Bone marrow (tissue), 2 donors: ENCODE measurements at places on chromosomes 7 and 10.

DNA sequence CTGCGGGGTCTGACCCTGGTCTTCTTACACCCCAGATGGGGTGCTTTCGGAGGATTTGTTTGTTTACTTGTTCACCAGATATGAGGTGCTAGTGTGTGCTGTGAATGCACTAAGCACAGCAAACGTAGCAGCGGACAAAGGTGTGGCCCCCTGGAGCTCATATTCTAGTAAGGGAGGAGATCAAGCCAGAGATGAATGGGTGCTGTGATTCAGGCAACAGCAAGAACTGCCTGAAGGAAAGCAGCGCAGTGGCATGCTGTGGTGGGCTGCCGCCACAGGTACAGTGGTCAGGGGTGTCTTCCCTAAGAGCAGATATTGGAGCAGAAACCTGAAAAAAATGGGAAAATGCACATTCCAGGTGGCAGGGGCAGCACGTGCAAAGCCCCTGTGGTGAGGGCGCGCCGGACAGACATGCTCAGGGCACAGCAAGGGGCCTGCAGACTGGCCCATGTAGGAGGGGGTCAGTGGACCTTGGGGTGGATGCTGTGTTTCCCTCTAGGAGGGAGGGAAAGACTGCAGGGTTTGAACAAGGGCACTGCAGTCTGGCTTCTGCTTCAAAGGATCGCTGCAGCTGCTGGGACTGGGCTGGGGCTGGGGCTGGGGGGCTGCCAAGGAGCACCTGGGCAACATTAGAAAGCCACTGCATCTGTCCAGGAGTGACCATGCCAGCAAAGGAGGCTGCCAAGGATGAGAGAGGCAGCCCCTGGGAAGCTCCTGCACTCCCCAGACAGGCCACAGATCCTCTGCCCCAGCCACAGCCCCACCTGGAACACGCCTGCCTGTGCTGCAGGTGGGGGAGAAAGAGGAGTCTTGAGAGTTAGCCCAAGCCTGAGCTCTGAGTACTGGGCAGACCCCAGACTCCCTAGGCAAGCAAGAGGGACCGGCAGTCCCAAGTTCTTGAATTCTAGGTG is 927 bp upstream of the DEPP1 start:
- no peak for DNase-seq

- DNase-seq, result no peak
Observed at GRCh38 chr7:147245274-147245673, 1128.7 kb downstream of the CNTNAP2 start.

GRCh38 chr7:83475420-83475819 is 173.5 kb downstream of the SEMA3E start:
- no peak for DNase-seq

GRCh38 chr10:103885617-103886016 is 30.2 kb upstream of the SH3PXD2A start:
- DNase-seq, result no peak

GRCh38 chr7:150369748-150370501 is 1.3 kb downstream of the REPIN1 start:
- DNase-seq, result no peak

DNA sequence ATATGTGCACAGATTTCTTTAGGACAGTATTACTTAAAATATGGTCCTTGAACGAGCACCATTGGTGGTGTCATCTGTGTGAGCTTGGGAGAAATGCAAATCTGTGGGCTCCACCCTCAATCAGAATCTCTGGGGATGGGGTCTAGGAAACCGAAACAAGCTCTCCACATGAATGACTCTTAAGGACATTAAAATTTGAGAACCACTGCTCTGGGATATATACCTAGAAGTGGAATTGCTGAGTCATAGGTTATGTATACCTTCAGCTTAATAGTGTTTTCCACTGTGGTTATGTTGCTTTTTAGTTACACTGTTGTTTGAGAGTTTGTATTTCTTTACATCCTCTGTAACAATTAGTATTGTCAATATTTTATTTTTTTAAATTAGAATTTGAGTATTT is 24.0 kb downstream of the ZNRF2 start:
- DNase-seq, result no peak

- no peak for DNase-seq
Observed at GRCh38 chr7:126720232-126720631, 532.5 kb downstream of the GRM8 start.

DNA sequence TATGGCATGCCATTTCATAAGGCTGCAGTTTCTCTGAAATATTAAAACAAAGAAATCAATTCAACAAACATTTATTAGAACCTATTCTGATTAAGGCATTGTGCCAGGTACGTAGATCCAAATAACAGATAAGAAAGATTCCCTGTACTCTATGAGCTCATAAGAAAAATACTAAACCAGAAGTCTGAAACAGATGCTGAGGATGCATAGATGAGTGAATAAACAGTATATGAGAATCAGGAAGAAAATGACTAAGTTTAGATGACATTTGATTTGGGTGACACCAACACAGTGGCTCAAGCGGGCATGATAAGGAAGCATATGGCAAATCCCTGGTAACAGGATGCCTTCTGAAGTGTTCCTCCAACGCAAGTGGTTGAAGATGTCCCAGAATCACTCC is 477.2 kb downstream of the PARD3 start:
- no peak for DNase-seq

GRCh38 chr7:84412161-84412969 is 217.8 kb upstream of the SEMA3A start:
- no peak for DNase-seq

DNA sequence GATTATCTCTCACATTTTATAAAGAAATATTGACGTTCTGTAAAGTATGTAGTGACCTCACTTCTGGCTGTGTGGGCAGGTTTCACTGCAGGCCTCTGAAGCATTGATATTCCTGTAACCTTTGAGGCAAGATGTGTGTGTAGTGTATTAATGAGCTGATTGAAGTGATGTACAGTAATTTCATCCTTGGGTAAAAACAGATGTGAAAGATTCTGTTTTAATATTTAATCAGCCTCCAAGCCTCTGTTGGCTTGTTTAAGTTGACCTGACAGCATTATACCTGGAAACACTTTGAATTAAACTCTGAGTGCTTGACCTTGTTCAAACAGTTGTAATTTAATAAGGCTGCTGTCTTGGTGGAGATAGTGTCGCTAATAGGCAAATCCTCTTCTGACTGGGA is 74.9 kb downstream of the KAT6B start:
- DNase-seq, result no peak

DNA sequence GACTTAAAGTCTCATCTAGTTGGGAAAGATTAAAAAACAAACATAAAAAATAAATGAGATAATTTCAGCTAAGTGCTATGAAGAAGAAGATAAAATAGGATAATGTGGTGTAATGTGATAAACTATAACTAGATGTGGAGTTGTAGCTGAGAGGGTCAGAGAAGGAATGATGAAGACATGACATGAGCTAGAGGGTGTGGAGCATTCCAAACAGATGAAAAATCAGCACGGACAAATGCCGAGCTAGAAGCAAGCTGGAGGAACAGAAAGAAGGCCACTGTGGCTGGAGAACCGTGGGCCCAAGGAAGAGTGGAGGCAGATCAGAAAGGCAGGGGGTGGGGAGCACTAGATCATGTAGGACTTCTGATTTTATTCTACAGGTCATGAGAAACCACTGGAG is 70.6 kb downstream of the CDK6 start:
- DNase-seq, result no peak

DNA sequence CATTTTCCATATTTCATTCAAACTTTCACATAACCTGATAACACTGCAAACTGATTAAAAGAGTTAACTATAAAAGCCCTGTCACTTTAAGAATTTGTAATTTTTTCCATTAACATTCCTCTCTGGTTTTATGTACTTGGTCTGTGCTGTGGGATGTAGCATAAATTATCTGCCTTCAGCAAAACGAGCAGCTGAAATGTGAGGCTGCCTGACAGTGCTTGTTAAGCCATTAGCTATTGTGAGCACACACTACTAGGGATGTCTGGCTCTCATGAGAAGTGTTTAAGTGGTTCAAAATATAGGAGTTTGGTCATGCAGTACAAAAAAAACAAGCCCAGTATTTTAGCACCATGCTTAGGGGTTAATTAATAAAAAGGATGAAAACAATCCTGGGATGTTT is 63.0 kb downstream of the HOXA1 start:
- DNase-seq, result no peak

DNA sequence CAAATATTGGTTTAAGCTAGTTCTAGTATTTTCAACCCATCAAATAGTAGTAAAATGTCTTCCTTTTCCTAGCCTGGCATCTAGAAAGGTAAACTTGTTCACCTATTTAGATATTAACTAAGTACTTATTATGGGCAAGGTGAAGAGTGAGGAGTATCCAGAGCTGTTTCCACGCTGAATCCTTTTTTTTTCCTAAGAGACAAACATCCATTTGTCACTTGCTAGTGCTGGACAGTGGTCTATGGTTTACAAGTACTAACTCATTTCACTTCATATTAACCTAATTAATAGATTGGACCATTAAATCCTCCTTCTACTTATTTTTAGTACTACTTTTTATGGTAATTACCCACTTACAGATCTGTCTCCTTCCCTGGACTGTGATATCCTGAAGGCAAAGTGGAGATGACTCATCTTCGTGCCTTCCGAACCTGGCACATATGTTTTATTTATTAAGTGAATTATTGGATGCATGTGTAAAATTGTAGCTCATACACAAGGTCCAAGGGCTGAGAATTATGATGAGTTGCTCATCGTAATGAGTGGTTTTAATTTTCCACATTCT is 159.6 kb upstream of the IGFBP3 start:
- DNase-seq, result no peak

DNA sequence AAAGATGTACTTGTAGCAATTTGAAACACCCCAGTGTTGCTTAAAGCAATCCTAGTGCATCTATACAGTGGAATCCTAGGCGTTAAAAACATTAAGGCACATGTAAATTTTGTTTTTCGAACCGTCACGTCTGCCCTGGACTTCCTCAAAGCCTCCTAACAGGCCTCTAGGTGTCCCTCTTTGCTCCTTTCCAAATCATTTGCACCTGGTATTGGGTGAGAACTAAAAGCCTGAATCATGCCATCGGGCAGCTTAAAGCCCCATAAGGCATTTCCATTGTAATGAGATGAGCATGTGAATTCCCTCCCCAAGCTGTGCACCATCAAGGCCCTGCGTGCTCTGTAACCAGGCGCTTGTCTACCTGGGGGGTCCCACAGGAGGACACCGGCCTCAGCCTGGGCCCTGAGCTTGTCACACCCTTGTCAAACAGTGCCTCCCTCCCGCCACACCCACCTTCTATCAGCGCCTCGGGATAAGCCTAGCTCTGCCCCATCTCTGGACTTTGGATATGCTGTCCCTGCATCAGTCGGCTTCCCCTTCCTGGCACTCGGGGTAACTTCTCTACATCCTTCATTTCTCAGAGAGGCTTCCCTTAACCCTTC is 89.2 kb downstream of the WDR11 start:
- no peak for DNase-seq

- no peak for DNase-seq
Observed at GRCh38 chr7:147400221-147400689, 1190.3 kb upstream of the C7orf33 start.

DNA sequence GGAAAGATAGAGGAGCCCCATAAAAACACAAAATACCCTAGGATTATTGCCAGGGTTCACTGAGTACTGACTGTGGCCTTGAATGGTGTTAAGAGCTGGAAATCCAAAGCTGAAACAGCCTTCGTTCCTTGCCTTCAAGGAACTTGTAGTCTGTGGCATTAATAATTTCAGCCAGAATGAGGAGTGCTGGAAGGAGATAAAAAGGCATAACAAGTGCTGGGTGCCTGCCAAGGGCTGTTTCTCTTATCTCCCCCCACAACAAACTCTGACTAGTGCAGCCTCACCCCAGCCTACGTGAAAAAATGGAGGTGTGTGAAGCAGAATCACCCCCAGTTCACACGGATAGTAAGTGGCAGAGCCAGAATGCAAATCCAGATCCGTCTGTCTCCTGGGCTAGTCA is 199.1 kb upstream of the LYZL2 start:
- no peak for DNase-seq

DNA sequence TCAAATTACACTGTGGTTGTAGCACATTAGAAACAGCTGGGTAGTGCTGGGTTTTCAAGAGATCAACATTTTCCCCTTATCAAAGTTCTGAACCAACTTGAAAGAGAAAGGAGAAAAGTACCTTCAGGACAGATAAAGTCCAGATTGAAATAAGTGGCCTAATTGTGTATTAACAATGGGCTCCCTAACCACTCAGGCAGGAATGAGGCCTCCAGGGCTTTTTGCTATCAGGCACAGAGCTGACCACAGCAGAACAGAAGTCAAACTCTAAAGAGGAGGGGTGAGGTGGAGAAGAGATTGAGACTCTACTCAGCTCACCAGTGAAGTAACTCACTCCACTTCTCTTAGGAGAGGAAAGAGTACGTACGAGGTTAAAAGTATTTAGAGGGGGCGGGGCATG is 394.1 kb upstream of the PHF14 start:
- DNase-seq, result no peak

DNA sequence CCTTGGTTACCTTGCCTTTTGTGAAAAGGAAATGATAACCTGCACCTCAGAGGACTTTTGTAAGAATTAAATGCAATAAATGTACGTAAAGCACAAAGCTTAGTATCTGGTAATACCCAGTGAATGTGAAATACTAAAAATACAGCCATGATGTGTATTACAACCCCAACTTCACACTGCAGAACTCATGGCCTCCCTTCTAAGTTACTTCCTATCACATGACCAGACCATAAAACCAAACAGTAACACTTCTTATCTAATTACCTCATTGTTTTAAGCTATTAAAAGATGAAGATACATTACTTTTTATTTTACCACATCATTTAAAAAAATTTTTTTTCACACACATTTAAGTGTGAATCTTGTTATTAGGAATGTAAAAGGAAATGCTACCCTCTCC is 29.0 kb downstream of the VPS41 start:
- no peak for DNase-seq

- DNase-seq, result no peak
Observed at GRCh38 chr7:54880326-54880989, 121.4 kb upstream of the SEC61G start.

DNA sequence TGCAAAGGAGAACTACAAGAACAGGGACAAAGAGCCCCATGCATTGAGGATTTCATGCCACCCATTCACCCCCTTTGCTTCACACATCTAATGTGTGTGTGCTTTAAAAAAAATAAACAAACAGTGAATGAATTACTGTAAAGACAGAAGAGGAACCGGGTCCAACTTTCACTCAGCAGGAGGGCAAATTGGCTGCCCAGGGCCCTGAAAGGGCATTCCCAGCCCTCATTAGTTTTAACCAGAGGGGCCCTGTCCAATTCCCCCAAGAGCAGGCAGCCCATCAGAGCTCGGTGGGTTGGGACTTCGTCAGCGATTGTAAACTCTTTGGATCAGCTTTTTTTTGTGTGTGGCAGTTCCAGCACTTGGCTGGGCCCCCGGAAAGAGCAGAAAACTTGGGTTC is 73.6 kb upstream of the PDZD8 start:
- DNase-seq, result no peak

- DNase-seq, result no peak
Observed at GRCh38 chr7:116218051-116218645, 7.8 kb downstream of the TES start.
